Muscle of leg (tissue), 16 donors: ENCODE measurements at places on chromosomes 5 and 9.

DNA sequence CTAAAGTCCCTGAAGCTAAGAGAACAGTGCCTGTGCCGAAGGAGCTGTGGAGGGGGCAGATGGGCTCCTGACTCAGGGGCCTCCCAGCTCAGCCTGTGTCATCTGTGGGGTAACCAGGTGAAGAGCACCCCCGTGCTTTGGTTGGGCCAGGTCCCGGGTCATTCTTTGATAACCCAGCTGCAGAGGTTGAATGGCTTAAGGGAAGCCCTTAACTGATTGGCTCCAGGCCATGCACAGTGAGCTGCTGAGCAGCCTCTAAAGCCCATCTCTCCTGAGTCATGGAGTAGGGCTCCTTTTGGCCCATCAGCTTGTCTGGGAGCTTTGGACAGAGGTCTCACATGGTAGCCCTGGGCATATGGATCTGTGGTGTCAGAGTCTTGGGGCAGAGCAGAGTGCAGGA, 28.7 kb downstream of the COL27A1 start:
- DNase-seq, result no peak

- peak; percentile 16 for DNase-seq
These were observed 2269.4 kb upstream of the WWC1 start for GRCh38 chr5:166022065-166022464.

GRCh38 chr5:113084402-113085083, 107.9 kb downstream of the DCP2 start:
- no peak for DNase-seq

DNA sequence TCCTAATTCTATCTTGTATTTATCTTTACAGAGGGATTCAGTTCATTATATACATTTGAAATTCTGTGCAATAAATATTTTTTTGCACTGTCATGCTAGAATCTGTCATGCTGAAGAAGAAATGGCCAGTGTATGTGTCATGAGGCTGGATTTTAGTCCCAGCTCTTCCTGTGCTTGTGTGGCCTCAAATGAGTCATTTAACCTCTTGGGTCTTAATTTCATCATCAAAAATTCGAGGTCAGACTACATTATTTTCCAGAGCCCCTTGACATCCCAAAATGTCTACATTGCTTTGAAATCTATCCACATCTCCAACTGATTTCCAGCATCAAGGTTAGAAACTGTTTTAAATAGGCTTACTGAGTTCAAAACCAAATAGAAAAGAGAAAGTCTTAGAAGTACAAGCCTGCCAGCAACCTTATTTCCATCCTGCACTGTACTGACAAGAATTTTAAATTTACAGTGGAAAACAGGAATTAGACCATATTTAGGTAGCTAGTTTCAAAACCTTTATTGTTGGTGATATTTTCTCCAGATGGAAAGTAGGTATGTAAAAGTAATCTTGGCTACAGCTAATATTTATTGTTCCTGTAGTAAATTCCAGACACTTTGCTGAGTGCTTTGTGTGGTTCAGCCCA, 96.7 kb upstream of the MAMDC2 start:
- peak; percentile 56 for DNase-seq

- DNase-seq, result peak; percentile 52
These were observed 1.7 kb upstream of the KLHL3 start for GRCh38 chr5:137737349-137738131.

DNA sequence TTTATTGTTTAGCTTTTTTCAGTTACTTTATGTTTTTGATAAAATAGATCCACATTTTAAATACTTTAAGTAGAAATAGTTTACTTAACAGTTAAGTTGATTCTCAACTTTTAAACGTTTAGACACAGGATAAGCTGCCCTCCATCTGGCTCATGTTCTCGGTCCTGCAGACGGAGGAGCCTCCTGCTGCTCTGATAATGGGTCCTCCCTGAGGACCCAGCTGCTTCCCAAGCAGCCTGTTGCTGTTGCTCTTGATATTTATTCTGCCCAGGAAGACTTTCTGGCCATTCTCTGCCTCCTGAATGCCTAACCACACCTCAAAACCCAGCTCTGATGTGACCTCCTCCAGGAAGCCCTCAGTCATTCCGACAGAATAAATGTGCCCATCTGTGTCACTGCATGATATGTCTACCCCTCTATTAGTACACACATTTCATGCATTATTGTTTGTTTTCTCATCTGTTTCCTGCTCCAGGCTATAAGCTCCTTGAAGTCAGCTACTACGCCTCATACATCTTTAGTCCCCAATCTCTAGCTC, 267.2 kb upstream of the MSX2 start:
- no peak for DNase-seq

DNA sequence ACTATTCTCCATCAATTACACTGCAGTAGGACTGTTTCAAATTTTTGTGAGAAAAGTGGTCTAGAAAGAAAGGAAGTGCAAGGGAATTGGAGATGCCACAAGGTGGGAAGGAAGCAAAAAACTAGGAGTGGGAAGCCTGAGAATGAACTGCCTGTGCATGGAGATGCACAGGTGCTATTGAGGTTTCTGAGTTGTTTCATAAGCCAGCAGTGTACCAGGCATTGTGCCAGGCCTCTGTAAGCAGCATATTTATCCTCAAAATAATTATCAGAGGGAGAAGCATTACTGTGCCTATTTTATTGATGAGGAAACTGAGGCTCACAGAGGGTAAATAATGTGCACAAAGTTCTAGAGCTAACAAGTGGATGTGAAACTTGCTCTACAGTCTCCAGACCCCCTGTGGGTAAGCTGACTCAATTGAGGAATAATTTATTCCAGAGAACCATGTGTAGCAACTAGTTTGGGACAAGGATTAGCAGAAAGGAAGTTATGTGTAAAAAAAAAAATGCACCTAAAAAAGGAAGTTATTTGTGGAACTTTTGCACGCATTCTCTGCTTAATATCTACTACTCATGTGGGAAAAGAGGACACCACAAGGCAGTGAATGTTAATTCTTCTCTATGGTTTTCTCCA, 96.7 kb downstream of the SNCAIP start:
- no peak for DNase-seq

- DNase-seq, result peak; percentile 40
These were observed 567.3 kb upstream of the KLF4 start for GRCh38 chr9:108056805-108057386.

- DNase-seq, result no peak
These were observed 1139.6 kb upstream of the NUDT12 start for GRCh38 chr5:104702212-104702611.

GRCh38 chr5:113106821-113107220, 130.2 kb downstream of the DCP2 start:
- DNase-seq, result no peak

DNA sequence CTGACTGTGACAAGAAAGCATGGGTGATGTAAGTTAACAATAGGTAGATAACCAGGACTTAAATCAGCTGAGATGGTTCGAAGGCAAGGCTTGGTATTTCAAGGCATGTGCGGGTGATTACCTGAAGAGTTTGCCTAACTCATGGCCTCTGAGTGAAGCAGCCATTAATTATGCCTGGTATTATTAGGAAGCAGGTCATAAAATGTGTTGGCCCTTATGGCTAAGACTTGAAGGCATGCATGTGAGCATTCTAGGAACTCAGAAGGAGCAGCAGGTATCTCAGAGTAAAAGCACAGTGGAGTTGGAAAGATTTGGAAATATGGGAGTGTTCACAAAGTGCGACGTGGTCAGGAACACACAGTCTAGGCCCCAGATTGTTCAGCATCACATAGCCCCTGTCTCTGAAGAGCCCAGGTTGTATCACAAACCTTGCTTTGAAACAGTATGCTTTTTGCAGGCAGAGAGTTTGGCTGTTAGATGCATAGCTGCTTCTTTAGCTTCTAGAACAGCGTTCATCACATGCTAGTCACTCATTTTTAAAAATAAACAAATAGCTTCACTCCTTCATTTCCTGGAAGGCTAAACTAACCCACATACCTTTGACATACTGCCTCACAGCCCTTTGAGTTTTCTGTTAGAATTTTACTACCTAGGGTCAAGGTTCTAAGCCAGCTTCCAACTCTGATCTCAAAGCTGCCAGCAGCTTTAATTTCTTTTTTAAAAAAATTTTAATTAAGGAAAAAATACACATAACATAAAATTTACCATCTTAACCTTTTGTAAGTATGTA, 2.1 kb downstream of the HEXB start:
- no peak for DNase-seq

DNA sequence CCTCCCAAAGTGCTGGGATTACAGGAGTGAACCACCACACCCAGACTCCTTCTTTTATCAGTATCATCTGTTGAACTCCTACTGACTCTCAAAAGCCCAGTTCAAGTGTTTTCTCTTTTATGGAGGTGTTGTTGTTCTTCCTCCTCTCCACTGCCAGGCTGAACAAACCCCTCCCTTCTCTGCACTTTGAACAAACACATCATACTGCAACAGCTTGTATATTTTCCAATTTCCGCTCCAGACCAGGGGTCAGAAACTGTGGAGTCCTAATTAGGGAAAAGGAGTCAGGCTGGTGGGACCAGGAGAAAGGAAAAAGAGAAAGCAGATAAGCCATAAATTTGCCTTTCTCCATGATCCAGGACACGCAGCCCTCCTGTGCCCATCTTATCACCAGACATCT, 148.1 kb upstream of the HMHB1 start:
- DNase-seq, result no peak
